ENCODE measurements at places on chromosomes 11 and 22.

GRCh38 chr11:61914471-61915171 is 2.7 kb downstream of the RAB3IL1 start:
- no peak for DNase-seq

DNA sequence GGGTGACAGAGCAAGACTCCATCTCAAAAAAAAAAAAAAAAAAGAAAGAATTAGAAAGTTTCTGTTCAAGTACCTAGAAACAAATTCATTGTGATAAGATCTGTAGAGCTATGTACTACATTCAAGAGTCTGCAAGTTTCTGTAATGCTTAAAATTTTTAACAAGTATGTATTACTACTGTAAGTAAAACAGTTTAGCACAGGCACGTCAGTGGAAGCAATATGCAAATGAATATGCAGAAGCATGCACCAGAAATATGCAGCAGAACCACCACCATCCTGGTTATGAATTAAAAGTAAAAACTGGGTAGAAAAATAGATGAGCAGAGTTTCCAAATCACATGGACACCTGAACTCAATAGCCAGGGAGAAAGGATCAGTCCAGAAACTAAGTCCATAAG is 19.3 kb downstream of the SBF2 start:
- DNase-seq, result peak; percentile 42

DNA sequence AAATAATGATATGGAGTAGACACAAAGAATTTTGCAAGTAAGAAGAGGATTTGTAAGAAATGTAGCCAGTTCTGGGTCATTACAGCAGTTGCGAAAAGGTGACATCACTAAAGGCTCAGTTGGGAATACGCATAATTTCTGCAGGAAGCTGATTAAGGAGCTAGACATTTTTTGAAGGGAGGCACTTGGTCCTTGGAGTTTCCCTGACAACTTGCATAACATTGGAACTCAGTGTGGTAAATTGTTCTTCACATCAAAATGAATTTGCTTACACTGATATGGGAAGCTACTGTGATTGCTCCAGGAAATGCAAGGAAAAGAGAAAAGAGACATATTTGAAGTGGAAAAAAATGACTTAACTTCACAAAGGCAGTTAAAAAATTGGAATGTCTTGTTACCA is 626.1 kb downstream of the NELL1 start:
- no peak for DNase-seq

- DNase-seq, result peak; percentile 52
Observed at GRCh38 chr22:42820045-42820763, 36.9 kb downstream of the ARFGAP3 start.

DNA sequence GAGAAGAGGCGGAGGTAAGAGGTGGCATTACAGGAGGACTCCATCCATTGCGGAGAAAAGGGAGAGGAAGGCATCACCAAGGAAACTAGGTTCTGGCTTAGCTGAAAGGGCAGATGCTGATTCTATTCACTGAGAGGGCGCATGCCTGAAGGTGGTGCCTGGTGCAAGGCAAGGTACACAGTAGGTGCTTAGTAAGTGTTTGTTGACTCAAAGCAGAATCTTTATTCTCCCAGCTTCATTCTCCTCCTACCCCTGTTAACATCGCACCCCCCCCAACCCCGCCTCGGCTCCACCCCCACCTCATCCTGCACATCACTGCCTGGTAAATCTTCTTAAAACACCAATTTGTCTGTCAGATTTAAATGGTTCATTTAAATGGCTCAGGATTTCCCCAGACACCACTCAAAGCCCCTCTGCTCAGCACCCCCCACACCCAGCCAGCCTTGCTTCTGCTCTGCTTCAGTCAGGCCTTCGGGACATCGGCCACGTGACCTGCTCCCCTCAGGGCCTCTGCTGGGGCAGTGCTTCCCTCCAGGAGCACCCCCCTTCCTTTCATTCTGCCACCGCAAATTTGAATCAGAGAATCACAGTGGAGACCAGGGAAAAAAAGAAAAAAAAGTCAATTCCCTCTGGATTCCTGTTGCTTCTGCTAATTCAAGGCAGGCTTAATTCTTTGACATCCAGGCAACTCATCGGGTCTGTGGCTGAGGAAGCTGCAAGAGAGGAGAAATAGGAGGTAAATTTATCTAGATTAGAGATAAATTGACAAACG is 17.8 kb upstream of the RCN1 start:
- peak; percentile 72 for DNase-seq

GRCh38 chr11:117883063-117883462 is 6.6 kb upstream of the FXYD6 start:
- no peak for DNase-seq

GRCh38 chr11:77053217-77054015 is 13.4 kb upstream of the CAPN5 start:
- DNase-seq, result no peak

DNA sequence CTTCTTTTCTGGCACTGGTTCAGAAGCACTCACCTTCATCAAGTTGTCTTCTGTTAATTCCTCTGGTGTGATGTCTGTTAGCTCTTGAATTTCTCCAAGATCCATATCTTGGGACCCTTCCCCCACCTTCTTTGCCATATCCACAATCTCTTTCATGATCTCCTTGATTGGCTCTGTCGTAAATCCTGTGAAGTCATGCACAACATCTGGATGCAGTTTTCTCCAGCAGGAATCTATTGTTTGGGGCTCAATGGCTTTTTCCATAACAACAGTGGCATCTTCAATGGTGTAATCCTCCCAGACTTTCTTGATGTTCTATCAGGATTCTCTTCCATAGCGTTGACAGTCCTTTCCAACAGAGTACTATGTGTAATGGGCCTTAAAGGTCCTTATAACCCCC is 96.9 kb downstream of the CSTPP1 start:
- DNase-seq, result no peak

- DNase-seq, result no peak
Observed at GRCh38 chr11:35847473-35847872, 96.4 kb upstream of the LDLRAD3 start.

DNA sequence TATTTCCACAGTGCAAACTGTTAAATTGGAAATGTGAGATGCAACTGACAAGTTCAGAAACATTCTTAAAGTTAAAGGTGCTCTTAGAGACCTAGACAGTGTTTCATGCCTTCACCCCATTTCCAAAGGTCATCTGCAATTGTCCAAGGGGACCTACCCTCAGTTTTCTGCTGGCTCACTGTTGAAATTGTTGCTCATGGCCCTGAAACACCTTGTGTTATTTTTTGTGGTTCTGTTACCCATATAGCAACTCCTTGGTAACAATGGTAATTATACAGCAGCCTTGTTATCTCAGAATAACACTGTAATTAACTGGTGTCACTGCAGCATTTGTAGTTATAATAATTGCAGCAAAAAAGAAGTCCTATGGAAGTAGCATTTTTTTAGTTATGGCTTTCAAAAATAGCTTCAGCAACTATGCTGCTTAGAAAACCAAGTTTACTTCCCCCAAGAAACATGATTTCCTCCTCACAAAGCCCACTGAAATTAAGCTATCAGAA is 49.2 kb upstream of the CCDC34 start:
- DNase-seq, result no peak

- no peak for DNase-seq
Observed at GRCh38 chr11:65578667-65579066, 2.8 kb downstream of the EHBP1L1 start.

Measured in fibroblast of skin of right biceps (primary cell).